HTR-8/SVneo (cell line): ENCODE measurements at places on chromosomes 4 and X.
A peak's percentile ranks its signal among the peaks of the same experiment; 100 is the strongest.

GRCh38 chr4:41258783-41259182, 2.1 kb downstream of the UCHL1 start:
- DNase-seq = peak; percentile 57

GRCh38 chr4:149980941-149981340, 97.3 kb upstream of the DCLK2 start:
- peak; percentile 52 for DNase-seq

- no peak for DNase-seq
These were observed 208.4 kb upstream of the HDX start for GRCh38 chrX:84710611-84711010.

GRCh38 chr4:168076989-168077725, 15.2 kb upstream of the ANXA10 start:
- peak; percentile 40 for DNase-seq

DNA sequence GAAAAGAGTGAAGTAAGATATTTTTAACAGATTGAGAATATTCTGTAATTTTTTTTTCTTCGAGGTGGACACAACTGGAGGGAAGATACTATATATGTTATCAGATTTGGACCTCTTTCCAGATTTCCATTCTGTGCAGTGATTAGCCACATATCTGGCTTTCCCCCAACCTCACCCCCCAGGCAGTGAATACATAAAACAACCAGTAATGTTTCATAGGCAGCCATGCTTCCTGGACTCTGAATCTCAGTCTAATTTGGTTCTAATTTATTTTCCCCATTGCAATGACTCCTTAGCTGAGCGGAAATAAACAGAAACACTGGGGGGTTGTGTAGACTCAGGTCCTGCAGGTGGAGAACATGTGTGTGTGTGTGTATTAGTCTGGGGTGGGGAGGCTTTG, 226.5 kb downstream of the FBXW7 start:
- DNase-seq = no peak

DNA sequence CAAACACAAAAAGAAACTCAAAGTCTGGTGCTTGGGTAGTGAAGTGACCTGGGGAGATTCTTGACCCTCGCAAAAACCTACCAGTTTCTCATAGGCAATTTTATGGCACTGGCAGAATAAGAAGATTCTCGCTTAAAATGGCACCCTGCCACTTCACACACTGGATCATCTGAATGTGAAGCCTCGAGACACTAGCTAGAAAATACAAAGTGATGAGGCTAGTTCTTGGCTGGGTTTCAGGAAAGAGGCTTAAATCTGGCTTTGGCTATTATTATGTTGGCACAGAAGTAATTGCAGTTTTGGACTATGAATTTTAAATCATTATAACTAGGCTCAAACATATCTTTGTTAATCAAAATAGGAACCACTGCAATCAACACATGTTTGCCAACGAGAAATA, 634.7 kb upstream of the BOD1L1 start:
- DNase-seq = no peak
